ENCODE measurements at places on chromosomes 2 and 18.

DNA sequence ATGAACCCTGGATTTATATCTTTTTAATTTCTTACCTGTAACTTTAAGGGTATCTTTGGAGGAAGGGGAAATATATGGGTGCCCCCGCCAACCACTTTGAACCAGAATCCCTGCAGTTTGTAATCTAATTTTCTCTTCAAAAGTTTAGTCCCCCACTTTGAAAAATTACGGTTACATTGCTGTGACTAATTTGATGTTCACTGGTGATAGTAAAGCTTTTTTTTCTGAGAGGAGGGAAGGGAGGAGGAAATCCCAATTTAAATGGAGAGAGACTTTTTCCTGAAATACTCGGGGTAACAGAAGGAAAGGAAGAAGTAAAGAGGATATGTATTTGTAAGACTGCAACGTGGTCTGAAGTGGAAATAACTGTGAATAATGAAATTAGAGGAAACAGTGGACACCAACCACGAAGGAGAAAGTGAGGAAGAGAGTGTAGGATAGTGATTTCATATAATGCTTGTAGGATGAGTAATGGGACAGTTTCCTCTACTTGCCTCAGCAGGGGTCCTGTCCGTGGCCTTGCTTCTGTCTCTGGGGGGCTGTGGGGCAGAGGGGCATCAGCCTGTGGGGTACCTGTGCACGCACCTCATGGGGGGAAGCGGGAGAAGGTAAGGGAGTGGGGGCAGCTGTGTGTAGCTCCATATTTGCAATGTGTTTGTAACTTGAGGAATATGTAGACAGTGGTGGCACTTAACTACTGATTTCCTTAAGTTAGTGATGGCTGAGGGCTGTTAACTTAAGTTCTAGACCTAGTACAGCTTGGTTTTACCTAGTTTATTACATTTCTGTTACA, 161.1 kb downstream of the LTBP1 start:
- no peak for DNase-seq

DNA sequence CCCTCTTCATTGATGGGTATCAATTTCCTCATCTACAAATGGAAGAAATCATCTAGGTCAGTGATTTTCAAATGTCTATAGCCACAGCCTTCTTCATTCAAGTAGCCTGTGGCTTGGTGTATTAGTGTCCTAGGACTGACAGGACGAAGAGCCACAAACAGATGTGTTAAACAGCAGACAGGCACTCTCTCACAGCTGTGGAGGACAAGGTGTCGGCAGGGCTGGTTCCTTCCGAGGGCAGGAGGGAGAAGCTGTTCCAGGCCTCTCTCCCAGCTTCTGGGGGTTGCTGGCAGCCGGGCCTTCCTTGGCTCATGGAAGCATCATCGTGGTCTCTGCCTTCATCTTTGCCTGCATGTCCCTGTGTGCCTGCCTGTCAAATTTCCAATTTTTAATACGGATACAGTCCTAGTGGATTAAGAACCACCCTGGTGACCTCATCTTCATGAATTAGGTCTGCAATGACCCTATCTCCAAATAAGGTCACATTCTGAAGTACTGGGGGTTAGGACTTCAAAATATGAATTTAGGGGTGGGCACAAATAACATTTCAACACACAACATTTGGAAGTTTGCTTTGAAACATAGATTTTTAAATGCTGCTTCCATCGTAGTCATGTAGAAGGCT, 86.5 kb downstream of the PTGR3 start:
- DNase-seq: no peak

GRCh38 chr2:171524018-171524401, 1.7 kb downstream of the CYBRD1 start:
- DNase-seq: no peak

DNA sequence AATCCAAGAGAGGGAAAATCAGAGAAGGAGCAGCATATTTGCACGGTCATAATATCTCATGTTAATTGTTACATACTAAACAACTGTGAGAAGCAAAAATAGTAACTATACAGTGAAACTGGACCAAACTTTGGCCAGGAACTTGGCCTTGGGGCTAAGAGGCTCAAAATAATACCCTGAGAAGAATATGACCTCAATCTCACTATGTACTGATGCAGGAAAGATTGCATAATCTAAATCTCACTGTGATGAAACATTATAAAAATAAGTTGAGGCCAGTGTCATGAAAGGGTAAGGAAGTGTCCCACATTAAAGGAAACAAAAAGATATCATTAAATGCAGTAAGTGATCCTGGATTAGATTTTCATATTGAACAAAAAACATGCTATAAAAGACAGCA, 36.5 kb downstream of the ZRANB3 start:
- DNase-seq: no peak

- no peak for DNase-seq
Measured at GRCh38 chr2:86195808-86196387, 636 bp upstream of the IMMT start.

- no peak for DNase-seq
Measured at GRCh38 chr2:113272477-113272876, 6.2 kb downstream of the PAX8 start.

GRCh38 chr18:79375441-79376154, 20.1 kb upstream of the NFATC1 start:
- no peak for DNase-seq

DNA sequence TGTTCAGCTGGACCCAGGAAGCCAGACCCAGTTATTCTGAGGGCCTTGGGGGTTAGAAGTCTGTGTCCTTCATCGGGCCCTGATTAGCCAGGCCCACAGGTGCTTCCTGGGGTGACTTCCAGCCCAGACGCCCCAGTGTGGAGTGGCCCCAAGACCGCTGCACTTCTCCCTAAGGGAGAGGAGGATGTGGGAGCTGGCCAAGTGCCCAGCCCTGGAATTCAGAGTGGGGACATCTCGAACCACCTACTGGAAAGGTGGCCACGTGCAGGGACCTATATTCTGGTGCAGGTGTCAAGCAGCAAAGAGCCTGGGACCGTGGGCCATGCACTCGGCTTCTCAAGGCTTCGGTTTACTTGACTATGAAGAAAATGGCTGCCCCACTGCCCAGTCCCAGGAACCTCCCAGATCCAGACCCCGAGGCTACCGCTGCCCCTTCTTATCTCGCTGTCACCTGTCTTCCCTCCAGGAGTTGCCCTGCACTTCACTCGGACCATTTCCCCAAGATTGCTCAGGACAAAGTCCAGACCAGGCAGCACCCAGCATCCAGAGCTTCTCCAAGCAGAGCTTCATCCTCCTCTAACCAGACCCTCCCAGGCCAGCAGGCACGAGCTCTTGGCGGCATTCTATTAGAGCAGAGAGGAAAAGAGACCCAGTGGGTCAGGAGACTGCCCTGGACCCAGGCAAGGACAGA, 142.8 kb upstream of the ID2 start:
- no peak for DNase-seq

DNA sequence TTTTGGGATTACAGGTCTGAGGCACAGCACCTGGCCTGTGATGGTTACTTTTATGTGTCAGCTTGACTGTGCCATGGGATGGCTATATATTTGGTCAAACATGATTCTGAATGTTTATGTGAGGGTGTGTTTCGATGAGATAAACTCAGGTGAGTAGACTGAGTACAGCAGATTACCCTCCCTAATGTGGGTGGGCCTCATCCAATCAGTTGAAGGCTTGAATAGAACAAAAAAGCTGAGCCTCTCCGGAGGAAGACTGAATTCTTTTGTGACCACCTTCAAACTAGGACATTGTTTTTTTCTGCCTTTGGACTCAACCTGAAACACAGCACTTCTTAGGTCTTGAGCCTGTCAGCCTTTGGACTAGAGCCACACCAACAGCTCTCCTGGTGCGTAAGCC, 49.4 kb upstream of the FIGN start:
- DNase-seq: no peak

DNA sequence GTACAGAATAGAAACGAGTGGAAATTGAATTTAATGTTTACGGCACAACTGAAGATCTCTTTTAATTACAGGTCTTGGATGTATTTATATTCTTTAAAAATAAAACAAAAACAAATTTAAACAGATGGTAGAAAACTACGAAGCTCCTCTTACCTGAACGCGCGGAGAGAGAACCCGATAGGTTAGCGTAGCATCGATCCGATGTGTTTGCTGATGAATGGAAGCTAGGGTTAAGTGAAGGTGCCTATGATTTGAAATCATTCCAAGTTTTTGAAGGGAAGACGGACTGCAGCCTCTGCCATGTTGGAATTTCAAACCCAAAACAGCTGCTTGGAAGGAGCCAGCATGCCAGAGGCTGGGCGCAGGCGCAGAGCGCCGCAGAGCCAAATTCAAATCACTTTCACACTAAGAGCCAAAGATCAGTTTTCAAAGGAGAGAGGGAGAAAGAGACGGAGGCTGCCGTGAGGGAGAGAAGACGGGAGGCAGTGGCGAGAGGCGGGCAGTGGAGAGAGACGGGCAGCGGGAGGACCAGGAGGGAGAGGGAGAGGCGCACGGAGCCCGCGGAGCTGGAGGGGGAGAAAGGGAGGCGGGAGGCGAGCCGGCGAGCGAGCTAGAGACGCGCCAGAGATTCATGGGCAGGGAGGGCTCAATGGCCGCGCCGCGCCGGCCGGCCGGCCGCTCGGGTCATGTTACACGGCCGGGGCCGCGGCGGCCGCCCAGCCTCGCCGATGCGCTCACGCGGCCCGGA, at the start of gene FIGN:
Gene FIGN, minus strand, starts transcription at position 324 of the 748 bp plus-strand sequence. CDS start 1,081 bp downstream, outside the sequence.
- DNase-seq: no peak

DNA sequence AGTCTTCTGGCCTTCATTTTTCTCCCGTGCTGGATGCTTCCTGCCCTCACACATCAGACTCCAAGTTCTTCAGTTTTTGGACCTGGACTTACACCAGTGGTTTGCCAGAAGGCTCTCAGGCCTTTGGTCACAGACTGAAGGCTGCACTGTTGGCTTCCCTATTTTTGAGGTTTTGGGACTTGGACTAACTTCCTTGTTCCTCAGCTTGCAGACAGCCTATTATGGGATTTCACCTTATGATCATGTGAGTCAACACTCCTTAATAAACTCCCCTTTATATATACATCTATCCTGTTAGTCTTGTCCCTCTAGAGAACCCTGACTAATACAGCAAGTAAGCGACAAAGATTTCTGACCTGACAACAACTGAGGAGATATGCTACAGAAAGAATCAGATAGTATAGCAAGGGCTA, 7.2 kb downstream of the CDC42EP3 start:
- no peak for DNase-seq

- no peak for DNase-seq
Measured at GRCh38 chr2:66571918-66572317, 137.0 kb downstream of the MEIS1 start.

Measured in stimulated activated CD8-positive, alpha-beta memory T cell treated with anti-CD3 and anti-CD28 coated beads, Interleukin-7, amount 100 ng/mL, for 1 hour (primary cell).